GM20000 (cell line): ENCODE measurements at places on chromosomes 1 and 21.

DNA sequence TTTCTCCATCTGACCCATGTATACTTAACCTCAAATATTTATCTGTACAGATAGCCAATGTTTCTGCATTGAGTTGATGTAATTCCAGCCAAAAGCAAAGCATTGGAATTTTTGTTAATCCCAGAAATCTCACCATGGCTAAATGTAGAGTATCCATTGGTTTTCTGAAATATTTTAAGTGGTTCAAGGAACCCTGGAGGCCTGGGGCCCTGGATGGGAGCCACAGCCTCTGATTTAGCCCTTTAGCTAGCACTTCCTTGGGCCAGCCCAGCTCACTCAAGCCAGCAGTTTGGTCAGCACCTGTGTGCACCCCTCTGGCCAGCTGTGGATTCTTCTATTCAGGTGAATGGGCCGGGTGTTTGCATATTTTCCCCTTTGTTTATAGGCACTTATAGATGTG, 18.8 kb upstream of the EPS8L3 start:
- DNase-seq, result no peak

GRCh38 chr1:224052772-224053171, 61.1 kb upstream of the FBXO28 start:
- no peak for DNase-seq

DNA sequence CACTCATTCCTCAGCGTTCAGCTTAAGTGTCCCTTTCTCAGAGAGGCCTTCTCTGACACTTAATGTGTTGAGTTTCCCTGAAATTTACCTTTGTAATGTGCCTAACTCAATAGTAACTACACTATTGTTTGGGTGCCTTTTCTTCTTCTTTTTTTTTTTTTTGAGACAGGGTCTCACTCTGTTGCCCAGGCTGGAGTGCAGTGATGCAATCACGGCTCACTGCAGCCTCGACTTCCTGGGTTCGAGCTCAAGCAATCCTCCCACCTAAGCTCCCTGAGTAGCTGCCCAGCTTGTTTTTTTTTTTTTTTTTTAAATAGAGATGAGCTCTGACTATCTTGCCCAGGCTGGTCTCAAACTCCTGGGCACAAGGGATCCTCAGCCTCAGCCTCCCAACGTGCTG, 50.1 kb downstream of the ARHGEF11 start:
- DNase-seq, result no peak

- no peak for DNase-seq
Measured at GRCh38 chr1:208885060-208885459, 640.9 kb upstream of the PLXNA2 start.

DNA sequence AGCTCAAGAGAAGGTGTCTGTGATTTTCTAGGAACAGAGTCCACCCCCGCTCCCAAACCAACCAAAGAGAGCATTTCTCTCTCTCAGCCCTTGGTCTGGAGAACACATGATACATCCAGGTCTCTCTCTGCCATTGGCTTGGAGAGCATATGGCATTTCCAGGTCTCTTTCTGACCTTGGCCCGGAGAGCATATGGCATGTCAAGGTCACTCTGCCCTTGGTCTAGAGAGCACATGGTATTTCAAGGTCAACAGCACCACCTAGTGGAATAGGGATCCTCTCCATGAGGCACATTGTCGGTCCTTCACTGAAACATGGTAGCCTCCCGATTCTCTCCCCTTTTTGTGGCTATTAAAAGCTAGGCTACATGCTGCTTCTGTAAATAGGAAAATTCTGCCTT, 437.7 kb upstream of the OLFM3 start:
- DNase-seq, result peak; percentile 4

- no peak for DNase-seq
Measured at GRCh38 chr1:190353538-190354101, 124.0 kb downstream of the BRINP3 start.

GRCh38 chr1:212630158-212630900, 21.8 kb downstream of the ATF3 start:
- peak; percentile 77 for DNase-seq

- no peak for DNase-seq
Measured at GRCh38 chr1:219264561-219264960, 90.9 kb downstream of the LYPLAL1 start.

DNA sequence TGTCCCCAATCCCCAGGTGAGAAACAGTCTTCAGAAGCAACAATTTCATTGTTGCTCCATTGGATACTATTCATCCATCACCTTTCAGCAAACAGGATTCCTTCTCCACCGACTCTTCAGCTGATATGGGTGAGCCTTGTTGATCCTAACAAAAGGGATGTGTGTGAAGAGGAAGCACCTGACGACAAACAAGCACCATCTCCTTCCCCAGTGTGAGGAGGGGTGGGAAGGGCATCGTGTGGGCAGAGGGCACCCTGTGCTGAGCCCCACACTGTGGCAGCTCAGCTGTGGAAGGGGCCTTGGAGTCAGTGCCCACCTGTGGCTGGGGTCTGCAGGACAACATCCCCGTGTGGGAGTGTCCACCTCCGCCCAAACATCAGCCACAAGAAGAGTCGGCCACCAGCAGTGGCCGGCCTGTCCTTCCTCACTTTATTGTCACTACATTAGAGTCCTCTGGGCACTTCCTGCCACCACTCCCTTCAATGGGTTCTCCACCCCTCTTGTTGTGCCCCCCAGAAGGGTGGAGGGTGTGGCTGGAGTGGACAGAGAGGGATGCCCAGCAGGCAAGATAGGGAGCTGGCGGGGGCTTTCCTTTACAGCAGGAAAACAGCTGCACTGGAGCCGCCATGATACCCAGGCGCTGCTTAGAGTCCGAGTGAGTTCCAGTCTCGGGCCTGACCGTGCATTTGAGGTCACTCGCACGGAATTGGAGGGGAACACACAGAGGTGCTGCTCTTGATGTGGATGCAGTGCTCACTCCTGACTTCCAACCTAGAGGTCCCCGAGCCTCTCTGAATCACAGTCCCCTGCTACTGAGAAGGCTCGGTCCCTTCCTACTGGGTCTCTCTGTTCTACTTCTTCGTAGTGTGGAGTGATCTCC, 40.9 kb downstream of the VPS26C start:
- DNase-seq, result no peak

DNA sequence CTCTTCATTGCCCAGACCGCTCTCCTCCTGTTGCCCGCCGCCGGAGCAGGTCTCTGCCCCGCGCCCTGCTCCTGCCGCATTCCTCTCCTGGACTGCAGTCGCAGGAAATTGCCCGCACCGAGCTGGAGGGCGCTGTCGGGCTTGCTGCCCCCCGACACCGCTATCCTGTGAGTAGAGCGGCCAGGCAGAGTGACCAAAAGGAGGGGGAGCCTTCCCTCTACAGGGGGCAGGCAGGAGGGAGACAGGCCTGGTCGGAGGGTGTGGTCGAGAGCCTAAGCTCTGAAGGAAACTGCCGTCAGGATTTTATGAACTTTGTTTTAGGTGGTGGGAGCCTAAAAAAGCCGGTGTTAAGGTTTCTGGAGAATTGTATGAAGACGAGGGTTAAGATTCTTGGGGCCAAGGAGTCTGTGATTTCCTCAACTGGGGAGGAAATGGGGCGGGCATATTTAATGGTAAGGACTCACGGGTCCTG, 517 bp downstream of the LRIG2 start:
- DNase-seq, result no peak

DNA sequence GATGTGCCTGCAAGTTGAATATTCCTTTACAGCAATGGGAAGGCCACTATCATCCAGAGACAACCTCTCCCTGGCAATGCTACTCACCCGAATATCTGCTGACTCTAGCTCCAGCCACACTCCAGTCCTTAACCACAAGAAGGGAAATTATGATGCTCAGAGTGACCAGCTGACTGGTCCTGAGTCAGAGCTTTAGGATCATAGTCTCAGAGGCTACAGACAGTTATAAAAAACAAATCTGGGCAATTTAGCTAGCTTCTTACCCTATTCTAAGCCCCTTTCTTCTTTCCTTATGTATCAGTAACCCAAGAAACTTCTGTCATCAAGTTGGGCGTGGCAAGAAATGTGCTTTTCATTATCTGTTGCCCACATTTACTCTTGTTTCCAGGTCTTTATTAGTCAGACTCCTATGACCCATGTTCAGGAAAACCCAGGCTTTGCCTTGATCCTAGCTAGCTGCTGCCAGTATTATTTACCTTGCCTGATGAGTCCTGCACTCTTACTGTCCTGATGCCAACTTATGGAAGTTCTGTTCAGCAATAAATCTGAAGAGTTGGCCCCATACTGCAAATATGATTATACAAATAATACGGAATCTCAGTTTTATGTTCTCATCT, 207.0 kb downstream of the TTLL7 start:
- DNase-seq, result no peak

DNA sequence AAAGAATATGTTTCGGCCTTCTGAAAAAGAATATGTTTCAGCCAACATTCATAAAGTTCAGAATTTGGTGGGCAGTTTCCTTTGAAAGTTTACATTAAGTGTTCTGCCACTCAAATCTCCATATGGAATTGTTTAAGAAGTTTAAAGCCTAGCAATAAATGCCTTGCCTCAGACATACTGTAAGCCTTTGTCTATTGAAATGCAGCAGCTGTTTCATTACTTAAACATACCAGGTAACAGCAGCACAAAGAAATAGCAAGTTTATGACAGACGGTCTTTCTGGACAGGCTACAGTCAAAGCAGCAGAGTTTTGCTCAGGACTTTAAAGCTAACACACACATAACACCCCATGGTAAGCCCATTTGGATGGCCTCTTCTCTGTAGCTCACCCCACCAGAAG, 38.5 kb upstream of the C1orf105 start:
- DNase-seq, result no peak

- no peak for DNase-seq
Measured at GRCh38 chr1:39899611-39900538, 1.8 kb downstream of the MYCL start.

- DNase-seq, result no peak
Measured at GRCh38 chr21:27954543-27955165, 987.8 kb upstream of the ADAMTS5 start.

DNA sequence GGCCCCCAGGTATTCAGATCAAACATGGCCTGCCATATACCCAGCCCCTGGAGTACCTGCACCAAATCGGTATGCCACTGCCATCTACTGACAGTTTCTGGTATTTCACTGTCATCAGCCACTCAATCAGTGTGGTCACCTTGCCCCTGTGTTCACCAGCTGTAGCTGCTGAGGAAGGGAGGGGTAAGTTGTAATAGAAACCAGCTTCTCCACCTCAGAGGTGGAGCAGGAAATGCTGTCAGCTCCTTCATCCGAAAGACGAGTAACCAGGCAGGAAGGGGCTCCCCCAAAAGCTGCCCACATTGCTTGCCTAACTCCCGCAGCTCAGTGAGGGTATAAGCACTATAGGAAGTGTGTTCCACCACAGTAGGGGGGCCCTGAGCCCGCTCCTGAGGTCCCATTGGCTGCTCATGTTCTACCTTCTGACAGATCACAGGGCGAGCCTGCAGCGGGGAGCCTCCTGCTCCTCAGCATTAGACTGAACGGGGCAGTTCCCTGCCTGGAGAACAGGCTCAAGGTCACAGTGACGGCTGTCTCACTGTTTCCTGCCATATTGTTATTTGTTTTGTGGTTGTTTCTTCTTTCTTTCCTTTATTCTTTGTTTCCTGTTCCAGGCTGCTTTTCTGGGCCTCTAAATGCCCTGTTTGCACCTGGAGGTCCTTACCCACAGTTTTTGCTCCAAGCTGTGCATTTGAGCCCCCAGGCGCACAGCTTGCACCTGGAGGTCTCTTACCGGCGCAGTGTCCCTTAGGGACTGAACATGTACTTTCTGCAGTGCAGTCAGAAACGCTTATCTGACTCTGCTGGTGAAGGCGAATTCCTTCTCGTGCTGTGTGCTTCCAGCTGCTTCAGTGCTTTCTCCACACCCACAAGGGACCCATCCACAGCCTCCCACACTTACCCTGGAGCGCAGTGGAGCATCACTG, 1638.3 kb downstream of the MRPL39 start:
- DNase-seq, result peak; percentile 42

DNA sequence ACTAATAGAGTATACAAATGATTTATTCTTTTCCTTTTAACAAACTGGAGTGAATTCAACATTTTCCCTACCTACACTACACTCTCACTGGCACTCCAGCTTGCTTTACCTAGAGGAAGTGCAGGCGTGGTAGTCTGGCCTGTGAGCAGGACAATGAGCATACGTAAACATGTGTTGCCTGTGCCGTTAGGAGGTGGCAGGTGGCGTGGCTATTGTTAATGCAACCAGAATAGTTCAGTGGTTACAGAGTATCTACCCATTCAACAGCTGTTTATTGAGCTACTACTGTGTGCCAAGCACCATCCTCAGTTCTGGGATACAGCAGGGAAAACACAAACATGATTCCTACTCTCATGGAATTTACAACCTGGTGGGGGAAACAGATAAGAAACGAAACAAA, 299.7 kb upstream of the KAZN start:
- no peak for DNase-seq

DNA sequence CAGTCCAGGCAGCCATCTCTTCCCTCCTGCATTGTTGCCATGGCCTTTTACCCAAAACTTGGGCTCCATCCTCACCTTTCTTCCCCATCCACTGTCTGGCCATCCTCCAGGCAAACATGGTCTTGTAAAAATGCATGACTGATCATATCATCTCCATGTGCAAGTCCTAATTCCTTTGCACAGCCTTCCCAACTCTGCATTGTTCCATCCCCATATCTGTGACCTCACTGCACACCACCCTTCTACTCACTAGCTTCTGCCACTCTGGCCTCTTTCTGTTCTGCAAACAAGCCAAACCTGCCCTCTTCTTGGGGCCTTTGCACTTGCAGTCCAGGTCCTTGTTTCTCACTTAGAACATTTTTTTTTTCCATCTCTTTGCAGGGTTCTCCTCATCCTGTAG, 230.1 kb upstream of the GJB5 start:
- no peak for DNase-seq

DNA sequence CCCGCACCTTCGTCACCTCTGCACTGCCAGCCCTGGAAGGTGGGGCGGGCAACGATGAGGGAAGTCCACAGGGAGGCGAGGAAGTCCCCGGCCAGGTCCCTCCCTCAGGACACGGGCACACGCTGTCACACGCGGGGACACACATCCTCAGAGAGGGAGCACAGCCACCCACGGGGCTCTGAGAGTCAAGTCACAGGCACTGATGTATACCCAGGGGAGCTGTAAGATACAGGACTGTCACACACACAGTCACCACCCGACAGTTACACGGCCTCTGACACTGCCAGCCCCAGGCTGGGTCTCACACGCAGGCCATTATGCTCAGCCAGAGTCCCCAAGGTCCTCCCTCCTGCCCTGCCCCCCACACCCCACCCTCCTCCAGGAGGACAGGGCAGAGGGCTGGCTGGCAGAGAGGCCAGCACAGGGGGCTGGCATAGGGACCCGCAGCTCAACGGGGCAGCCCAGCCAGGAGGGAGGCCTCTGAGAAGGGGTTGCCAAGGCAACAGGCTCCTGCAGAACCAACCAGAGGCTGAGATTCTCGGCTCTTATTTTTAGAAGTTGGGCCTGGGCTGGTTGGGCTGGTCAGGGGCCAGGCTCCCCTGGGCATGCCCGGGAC, 17.7 kb upstream of the ADGRB2 start:
- DNase-seq, result no peak

- DNase-seq, result no peak
Measured at GRCh38 chr1:38733761-38734160, 125.8 kb downstream of the RRAGC start.

DNA sequence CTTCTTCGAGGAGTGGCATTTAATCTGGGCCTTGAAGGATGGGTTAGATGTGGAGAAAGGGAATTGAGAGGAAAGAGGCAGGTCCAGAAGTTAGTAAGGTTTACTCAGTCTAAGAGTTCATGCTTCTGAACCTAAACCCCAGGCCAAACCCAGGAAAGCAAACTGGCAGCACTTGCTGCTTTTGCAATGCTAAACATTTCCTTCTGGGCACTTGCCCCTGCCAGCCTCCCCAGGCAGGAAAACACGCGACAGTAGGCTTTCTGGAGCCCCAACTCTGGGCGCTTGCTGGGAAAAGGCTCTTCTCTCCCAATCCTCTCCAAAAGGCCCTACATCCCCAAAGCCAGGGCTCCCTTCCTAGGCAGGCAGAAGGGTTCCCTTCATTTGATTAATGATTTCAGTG, 2.5 kb downstream of the OLFML2B start:
- DNase-seq, result no peak
